Activated gamma-delta T cell (primary cell): ENCODE measurements at places on chromosomes 4 and X.
A peak's percentile ranks its signal among the peaks of the same experiment; 100 is the strongest.

GRCh38 chr4:56979421-56980072, 851 bp downstream of the POLR2B start:
- peak; percentile 11 for DNase-seq

DNA sequence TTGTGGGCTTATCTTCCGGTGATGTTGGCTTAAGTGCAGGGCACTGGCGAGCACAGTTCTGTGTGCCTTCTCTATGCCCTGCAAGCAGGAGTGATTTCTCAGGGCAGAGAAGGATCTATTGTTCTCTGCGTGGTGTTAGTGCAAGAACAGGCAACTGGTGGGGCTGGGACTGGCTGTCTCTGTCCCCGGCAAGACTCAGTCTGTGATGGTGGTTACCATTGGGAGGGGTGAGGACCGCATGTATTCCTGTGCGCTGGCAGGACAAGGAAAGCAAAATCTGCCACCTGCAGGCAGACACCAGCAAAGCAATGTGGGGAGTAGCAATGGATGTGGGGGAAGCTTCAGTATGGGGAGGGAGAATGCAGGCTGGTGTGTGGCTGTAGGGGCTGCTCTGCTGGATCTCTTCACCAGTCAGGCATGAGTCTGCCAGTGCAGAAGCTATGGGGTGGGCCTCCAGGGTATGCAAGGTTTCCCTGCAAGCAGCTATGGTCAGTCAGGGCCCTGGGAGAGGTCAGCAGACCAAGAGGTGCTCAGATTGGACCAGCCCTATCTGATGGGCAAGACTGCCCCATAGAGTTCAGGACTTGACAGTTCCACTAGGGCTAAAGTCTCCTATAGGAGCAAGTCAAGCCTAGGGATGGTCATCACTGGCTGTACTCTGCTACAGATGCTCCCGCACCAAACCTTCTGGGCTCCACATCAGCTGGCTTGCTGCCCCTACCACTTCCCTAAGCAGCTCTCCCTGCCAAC, 16.8 kb downstream of the PF4 start:
- DNase-seq, result no peak

- no peak for DNase-seq
Measured at GRCh38 chrX:153884590-153884989, 1.4 kb downstream of the L1CAM start.

- no peak for DNase-seq
Measured at GRCh38 chr4:40875507-40876150, 125.9 kb downstream of the NSUN7 start.

GRCh38 chr4:130028552-130028951, 932.6 kb downstream of the C4orf33 start:
- no peak for DNase-seq
